Suppressor macrophage (primary cell): ENCODE measurements at places on chromosomes 3 and 15.

GRCh38 chr3:21505711-21506460 lies 245.1 kb downstream of the ZNF385D start:
- DNase-seq, result no peak

GRCh38 chr15:94917068-94917467 lies 685.7 kb downstream of the MCTP2 start:
- no peak for DNase-seq

DNA sequence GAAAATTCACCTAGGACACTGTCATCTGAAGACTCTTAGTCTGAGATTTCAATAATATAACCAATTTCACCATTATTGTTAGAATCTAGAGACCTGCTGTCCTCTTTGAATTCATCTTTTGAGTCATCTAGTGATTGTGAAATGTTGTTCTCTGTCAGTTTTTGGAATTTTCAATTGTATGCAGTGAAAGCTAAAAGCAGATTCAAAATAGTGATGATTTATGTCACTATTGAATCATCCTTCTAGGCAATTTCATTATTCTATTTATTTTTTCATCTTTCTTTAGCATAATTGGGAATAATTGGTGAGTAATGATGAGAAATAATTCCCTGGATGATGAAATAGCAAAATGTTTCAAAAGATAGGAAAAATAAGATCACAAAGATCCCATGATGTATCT lies 101.7 kb upstream of the EIF1B start:
- DNase-seq, result no peak

- DNase-seq, result no peak
Observed at GRCh38 chr3:137121704-137122314, 164.0 kb downstream of the IL20RB start.

DNA sequence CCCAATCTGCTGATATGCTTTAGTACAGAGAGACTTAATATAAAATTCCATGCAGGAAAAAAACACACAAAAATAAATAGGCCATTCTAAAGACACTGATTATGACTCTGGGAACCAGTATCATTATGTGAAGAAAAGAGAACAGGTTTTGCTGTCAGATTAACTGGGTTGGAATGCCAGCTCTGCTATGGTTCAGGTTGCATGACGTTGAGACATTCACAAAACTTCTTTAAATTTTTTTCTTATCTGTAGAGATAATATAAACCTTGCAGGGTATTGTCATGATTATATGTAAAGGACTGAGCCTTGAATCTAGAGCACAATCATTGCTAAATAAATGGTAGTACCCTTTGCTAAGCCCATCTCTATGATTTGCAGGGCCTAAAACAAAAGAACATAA lies 86.0 kb downstream of the CPNE4 start:
- DNase-seq, result no peak

DNA sequence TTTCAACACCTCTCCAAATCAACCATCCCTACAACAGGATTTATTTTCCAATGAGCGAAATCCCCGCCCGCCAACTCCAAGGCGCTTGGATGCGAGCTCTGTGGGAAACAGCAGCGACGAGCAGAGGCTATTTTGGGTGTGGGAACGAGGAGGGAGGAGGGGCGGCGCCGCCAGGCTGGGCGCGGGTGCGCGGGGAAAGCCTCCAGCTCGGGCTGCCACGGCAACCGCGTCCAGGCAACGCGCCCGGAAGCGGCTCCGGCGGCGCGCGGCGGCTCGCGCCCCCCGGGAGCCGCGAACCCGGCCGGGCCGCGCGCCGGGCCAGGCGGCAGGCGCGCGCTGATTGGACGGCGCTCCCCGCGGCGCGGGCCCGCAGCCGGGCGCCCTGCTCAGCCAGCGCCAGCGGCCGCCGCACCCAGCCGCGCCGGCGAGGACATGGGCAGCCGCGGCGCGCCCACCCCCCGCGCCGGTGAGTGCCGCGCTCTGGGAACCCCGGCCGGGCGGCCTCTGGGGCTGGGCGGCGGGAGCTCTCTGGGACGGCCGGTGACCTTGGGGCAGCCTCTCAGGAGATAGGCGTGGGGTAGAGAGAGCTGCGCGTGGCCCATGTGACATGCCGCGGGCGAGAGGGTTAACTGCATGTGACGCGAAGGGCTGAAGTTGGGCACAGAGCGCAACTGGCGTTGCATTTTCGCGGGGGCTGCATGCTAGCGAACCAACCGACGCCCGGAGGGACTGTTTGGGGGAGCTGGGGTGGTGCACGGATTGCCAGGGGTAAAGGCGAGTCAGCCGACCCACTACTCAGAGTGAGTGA lies at the start of gene FAM81A:
TSS of gene FAM81A (plus strand) at position 370 of the 808 bp plus-strand sequence. CDS start 20,441 bp downstream, outside the sequence.
- peak; percentile 86 for DNase-seq

GRCh38 chr15:78389322-78389721 lies 48.7 kb upstream of the IREB2 start:
- DNase-seq, result no peak

DNA sequence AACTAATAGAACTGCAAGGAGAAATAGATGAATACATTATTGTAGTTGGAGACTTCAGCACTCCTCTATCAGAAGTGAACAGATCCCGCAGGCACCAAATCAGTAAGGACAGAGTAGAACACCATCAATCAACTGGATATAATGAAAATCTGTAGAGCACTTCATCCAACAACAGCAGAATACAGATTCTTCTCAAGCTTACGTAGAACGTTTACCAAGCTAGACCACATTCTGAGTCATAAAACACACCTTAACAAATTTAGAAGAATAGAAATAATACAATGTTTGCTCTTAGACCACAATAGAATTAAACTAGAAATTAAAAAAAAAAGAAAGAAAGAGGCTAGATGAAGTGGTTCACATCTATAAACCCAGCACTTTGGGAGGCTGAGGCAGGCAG lies 70.7 kb upstream of the NEDD4 start:
- no peak for DNase-seq

- DNase-seq, result no peak
Observed at GRCh38 chr3:35338186-35338585, 301.1 kb upstream of the ARPP21 start.

GRCh38 chr3:22746221-22746620 lies 456.9 kb upstream of the UBE2E2 start:
- DNase-seq, result no peak

- no peak for DNase-seq
Observed at GRCh38 chr3:37014620-37015019, 21.3 kb downstream of the MLH1 start.

- DNase-seq, result no peak
Observed at GRCh38 chr3:178685591-178685906, 149.3 kb downstream of the KCNMB2 start.

- DNase-seq, result no peak
Observed at GRCh38 chr15:60619131-60619530, 140.2 kb upstream of the ICE2 start.

GRCh38 chr15:31489801-31490646 lies 163.4 kb downstream of the KLF13 start:
- DNase-seq, result peak; percentile 74

DNA sequence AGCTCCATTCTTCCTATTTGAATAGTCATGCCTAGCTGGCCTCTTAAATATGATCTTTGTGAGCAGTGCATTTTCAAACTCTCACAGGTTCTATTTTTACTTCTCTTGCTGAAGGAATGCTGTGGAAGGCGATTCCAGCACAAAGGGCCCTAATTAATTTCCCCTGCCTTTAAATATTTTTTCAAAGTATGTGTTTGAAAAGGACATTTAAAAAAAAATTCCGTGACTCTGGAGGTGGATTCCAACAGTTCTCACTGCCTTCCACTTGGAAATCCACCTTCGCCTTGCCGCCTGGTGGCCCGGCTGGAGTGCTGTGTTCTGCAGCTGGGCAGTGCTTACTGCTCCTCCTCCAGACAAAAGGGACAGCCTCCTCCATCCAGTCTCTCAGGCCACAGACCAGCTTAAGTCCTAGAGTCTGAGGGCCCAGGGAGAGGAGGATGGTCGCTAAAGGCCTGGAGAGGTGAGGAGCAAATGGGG lies 61.5 kb upstream of the CORO2B start:
- DNase-seq, result no peak

DNA sequence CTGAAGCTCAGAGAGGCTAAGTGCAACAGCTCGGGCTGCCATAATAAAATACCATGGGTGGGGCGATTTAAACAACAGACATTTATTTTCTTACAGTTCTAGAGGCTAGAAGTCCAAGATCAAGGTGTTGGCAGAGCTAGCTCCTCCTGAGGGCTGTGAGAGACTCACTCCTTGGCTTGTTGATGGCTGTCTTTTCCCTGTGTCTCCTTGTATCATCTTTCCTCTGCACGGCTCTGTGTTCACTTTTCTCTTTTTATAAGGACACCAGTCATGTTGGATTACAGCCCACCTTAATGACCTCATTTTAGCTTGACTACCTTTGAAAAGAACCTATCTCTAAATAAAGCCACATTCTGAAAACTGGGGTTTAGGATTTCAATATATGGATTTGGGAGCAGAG lies 129.7 kb downstream of the RPL22L1 start:
- DNase-seq, result no peak

DNA sequence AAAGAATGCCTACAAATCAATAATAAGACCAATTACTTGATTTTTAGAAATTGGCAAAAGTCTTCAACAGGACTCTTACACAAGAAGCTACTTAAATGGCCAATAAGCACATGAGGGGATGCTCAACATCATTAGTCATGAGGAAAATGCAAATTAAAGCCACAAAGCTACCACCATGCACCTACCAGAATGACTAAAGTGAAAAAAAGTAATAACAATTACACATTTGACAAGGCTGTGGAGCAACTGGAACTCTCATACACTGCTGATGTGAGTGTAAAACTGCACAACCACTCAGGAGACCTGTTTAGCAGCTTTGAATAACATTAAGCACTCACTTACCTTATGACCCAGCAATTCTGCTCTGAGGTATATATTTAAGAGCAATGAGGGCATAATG lies 68.4 kb downstream of the PPCDC start:
- no peak for DNase-seq

DNA sequence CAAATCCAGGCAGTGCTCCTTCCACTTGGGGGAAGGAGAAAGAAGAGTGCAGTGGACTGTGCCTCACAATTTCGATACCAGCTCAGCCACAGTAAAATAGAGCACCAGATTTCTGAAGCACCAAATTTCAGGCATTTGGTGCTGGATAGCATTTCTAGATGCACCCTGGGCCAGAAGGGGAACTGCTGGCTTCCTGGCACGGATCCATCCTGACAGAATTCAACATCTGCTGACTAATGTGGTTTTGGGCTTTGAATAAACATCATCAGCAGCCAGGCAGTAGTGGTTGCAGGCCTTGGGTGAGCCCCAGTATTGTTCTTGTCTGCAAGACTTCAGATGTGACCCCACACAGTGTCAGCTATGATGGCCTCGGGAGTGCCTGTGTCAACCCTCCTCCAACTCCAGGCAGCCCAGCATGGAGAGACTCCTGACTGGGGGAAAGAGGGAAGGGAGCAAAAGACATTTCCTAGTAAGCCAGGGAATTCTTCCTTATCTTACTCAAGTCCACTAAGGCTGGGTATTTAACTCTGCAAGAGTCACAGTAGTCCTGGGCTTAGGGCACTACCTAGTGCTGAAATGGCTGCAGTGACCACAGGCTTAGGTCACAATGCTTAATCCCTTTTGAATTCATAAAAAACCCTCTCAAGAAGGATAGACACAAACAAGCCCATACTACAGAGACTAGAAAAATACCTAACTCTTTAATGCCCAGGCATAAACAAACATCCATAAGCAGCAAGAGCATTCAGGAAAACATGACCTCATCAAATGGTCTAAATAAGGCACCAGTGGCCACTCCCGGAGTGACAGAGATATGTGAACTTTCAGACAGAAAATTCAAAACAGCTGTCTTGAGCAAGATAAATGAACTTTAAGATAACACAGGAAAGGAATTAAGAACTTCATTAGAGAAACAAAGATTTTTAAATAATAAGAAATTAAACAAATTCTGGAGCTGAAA lies 74.7 kb downstream of the SPATA16 start:
- peak; percentile 41 for DNase-seq

GRCh38 chr3:159252772-159253384 lies 451.0 kb downstream of the MFSD1 start:
- DNase-seq, result peak; percentile 50

- DNase-seq, result no peak
Observed at GRCh38 chr3:106533093-106533787, 664.4 kb upstream of the CBLB start.

- DNase-seq, result no peak
Observed at GRCh38 chr3:11602239-11602840, 41.4 kb downstream of the VGLL4 start.

GRCh38 chr15:43749690-43750345 lies 3.6 kb downstream of the PDIA3 start:
- peak; percentile 39 for DNase-seq

DNA sequence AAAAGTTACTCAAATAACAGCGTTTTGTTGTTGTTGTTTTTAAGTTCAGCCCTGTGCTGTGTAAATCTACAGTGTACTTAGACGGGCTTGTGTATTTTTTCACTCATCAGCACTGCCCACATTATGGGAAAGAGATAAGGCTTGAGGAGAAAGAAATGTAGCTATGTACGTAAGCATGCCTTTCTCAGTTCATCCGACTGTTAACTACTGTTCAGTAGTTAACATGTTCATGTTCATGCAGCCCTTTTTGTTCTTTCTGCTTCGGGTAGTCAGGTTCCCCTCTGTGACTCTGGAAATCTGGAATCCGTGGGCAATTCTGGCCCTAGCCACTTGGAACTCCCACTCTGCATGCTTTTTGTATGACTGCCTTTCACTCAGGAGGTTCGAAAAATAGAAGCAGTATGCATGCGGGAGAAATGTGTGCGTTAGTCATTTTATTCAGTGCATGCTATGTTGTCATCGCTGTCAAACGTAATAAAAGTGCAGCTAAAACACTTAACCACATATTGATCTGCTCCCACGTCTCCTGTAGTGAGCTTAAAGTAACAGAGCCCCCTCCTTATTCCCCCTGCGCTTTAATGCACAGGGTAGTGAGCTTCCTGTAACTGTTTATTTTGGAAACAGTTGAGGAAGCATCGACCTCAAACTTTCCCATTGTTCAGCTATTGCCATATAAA lies 283.1 kb upstream of the NR2F2 start:
- DNase-seq, result peak; percentile 21

GRCh38 chr15:88810446-88810845 lies 7.2 kb downstream of the ACAN start:
- DNase-seq, result no peak

DNA sequence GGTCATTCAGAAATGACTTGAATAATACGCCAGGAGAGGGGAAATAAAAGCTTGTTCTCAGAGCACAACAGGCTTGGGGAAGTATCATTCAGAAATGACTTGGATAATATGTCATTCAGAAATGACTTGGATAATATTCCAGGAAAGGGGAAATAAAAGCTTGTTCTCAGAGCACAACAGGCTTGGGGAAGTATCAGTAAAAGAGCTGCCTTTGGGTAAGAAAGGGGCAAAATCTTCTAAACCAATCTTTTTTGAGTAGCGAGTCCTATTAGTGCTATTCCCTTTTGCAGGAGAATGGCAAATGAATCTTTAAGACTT lies 20.9 kb downstream of the GABRR3 start:
- peak; percentile 45 for DNase-seq

DNA sequence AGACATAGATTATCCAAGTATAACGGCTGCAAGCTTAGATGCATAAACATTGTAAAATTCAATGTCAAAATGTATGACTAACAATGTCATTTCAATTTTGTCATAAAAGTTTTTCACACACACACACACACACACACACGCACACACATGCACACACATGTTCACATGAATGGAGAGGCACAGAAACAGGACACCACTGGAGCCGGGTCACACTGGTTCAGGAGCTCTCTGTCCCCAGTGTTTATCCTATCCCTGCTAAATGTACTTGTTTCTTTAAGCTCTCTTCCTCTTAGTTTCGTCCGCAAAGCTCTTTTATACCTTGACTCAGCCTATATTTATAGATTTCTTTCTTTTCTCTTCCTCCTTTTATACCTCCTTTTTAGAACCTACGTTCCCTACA lies 249.9 kb downstream of the CADPS start:
- no peak for DNase-seq

GRCh38 chr3:108713009-108713516 lies 44.1 kb downstream of the RETNLB start:
- no peak for DNase-seq

- DNase-seq, result peak; percentile 63
Observed at GRCh38 chr3:193831495-193832455, 238.8 kb downstream of the OPA1 start.
